ENCODE measurements at places on chromosomes 7 and 10.

- DNase-seq, result no peak
Measured at GRCh38 chr7:13822678-13823077, 166.8 kb downstream of the ETV1 start.

GRCh38 chr7:28847681-28848080, 110.4 kb downstream of the TRIL start:
- no peak for DNase-seq

DNA sequence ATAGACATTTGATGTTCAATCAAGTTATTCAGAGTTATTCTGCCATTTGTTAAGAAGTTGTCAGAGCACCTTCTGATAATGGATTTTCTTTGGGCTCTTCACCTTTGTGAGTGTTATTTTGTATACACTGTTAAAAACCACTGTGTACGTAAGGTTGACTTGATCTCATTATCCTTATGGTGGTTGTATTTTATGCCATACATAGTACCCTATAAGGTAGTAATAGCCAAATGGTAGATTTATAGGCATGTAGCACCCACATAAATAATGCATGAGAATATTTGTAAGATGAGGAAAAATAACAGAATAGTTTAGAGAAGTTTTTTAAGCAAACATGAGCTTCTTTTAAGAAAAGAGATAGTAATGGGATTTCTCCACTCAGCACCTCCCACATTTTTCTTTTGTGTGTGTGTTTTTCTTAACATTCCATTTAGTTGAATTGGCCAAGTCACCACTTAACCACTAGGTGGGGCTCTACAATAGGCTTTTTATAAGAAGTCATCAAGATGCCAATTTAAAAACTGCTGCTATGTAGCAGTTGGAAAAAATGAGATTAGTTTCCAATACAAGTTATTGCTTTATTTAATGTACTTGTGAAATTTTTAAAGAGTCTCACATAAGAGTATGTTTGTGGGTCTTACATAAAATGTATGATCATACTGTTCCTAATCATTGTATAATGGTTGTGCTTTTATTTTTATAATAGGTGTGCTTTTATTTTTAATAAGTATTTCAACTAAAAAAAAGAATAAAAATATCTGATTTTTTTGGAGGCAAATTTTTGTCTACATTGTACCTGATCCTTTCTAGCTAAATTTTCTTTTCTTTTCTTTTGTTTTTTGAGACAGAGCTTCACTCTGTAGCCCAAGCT, 41.1 kb upstream of the STMP1 start:
- no peak for DNase-seq

GRCh38 chr7:94049615-94050014, 45.5 kb upstream of the BET1 start:
- no peak for DNase-seq

DNA sequence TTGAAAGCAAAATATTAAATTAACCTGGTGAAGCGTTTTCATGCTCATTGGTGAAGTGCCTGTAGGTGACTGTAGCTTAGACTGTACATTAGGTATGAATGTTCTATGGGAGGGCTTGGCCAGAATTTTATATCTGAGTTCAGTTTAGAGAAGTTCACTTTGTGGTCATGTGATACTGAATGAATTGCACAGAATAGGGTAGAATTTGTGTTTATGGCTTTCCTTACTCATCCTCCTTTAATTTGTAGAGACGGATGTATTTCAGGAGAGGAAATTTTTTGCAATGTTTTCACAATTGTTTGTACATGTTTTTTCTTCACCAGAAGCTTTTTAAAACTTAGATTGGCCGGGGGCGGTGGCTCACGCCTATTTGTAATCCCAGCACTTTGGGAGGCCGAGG, 32.3 kb downstream of the REEP3 start:
- no peak for DNase-seq

- DNase-seq, result no peak
Measured at GRCh38 chr7:118087126-118087525, 96.8 kb upstream of the LSM8 start.

DNA sequence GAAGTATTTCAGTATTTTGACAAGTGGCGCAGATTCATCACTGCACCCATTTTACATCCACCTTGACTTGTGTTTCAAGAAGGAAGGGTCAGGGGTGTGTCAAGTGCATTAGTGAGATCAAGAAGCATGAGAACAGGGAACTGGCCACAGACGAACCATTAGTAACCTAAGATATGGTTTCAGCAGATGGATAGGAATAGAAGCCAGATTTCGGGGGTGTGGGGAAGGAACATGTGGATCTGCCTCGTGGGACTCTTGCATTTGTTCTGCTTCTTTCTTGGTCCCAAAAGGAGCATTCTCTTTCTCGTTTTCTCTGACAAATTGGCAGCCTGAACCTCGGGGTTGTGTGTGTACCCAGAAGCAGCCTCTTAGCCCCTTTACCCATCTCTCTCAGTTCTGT, 9.6 kb downstream of the DENND2A start:
- DNase-seq, result no peak

GRCh38 chr7:38512704-38513103, 118.5 kb downstream of the AMPH start:
- no peak for DNase-seq

- DNase-seq, result no peak
Measured at GRCh38 chr10:963655-964054, 24.6 kb upstream of the GTPBP4 start.

GRCh38 chr7:152882576-152883310, 123.2 kb downstream of the ACTR3B start:
- DNase-seq, result no peak

- DNase-seq, result no peak
Measured at GRCh38 chr10:113970641-113971040, 73.0 kb upstream of the ADRB1 start.

GRCh38 chr10:33810986-33811385, 476.5 kb upstream of the NRP1 start:
- DNase-seq, result no peak

GRCh38 chr7:1025743-1026581, 18.4 kb upstream of the GPR146 start:
- DNase-seq, result no peak

GRCh38 chr10:125248489-125248888, 88.1 kb upstream of the CTBP2 start:
- no peak for DNase-seq

DNA sequence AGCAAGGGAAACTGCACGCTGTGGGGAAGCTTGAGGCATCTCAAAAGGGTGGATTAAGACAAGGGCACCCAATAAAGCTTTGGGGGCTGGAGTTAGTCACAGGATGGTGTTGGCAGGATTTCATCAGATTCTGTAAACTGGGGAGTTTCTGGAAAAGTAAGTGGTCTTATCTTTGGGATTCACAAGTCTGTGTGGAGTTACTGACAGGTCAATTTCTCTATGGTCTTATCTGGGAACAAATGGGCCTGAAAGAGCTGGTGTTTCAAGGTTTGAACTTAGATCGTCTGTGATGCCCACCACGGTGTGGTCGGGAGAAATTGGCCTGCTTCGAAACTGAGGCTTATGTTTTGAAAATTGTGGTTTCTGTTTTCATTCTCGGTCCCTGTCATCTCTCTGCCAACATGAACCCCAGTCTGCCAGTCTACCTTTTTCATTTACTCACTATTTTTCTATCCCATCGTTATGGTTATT, 23.8 kb upstream of the AOAH start:
- no peak for DNase-seq

DNA sequence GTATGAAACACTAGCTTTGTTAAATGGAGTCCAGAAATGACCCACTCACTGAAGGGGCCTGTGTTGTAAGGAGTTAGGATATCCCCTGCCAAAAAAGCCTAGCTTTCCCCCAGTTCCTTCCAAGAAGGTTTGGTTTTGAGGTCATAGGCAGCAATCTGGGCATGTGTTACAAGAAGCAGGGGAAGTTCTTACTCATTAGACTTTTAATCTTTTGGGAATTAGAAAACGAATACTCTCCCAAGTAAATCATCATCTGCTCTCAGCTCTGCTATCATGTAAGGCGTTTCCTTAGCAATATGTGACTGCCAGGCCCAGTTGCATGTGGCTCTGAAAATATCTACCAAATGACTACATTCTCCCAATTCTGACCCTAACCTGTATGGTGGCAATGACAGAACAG, 3.7 kb downstream of the NOD1 start:
- no peak for DNase-seq

DNA sequence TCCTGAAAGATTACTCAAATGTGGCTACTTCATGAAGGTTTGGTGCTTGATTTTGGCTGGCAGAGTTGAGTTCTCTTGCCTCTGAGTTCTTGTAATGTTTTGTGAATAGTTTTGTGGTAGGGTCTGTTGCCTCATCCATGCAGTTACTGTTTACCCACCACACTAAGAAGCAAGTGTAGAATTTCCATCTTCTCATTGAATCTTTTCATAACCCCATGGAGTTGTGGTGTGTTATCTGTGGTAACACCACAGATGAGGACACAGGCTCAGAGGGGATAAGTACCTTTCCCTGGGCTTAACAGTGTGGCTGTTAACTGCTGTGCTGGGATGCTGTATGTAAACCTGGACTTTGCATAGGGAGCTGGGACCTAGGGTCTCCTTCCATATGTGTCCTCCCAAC, 186.3 kb downstream of the CAMK1D start:
- DNase-seq, result no peak

- DNase-seq, result no peak
Measured at GRCh38 chr10:124657806-124658205, 86.4 kb downstream of the FAM53B start.

DNA sequence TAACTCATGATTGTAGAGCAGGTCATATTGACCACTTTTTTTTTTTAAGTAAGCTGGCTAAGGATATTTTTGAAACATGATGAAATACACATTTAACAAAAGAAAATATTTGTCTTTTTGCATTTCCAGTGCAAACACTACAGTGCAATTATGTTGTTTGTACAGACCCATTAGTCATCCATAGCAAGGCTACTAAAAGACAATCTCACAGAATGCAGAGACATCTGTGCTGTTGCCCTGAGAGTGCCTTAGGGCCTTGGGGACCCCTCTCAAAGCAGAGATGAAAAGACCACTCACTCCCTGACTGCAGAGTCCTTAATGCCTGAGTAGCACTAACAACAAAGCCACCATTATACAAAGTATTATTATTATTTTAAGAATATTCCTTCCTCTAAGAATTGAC, 104.5 kb downstream of the NRCAM start:
- no peak for DNase-seq

GRCh38 chr7:3844540-3845151, 543.6 kb downstream of the SDK1 start:
- DNase-seq, result no peak

DNA sequence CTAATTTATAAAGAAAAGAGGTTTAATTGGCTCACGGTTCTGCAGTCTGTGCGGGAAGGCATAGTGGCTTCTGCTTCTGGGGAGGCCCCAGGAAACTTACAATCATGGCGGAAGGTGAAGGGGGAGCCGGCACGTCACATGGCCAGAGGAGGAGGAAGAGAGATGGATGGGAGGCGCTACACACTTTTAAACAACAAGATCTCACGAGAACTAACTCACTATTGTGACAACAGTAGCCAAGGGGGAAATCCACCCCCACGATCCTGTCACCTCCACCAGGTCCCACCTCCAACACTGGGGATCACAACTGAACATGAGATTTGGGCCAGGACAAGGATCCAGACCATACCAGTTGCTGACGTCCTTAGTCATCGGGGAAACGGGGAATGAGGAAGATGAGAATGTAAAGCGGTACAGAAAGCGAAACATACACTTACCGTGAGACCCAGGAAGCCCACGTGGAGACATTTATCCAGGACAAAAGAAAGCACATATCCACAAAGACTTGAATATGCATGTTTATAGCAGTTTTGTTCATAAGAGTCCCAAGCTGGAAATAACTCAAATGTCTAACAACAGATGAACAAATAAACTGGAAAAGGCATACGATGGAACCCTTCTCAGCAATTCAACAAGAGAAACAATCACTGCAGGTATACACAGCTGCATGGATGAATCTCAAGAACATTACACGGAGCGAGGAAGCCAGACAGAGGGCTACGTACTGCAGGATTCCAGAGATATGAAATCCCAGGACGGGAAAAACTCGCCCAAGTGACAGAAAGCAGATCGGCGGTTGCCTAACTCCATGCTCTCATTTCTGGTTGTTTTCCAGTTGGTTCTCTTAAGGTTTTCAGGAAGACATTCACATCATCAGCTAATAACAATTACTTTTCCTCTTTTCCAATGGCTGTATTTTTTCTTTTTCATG, 26.2 kb upstream of the INPP5A start:
- no peak for DNase-seq

DNA sequence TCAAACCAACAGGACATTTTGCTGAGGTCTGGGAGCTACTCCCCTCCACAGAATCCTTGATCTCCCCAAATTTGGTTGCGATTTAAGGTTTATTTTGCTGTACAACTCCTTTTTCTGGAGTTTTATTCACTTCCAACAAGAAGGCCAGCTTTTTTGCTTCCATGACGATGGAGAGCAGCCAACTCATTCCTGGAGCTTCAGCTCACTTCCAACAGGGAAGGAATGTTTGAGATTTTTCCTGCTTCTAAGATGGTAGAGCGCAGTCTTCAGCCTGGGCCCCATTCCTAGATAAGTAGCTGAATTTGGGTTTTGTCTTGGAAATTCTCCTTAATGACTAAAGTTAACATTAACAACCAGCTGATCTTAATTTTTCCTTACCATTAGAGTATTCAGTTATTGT, 30.9 kb upstream of the CREB3L2 start:
- DNase-seq, result no peak

GRCh38 chr7:1263391-1263951, 30.8 kb downstream of the UNCX start:
- no peak for DNase-seq

GRCh38 chr7:149281508-149282330, 19.7 kb downstream of the ZNF783 start:
- DNase-seq, result no peak

- no peak for DNase-seq
Measured at GRCh38 chr7:127654404-127655394, 2.7 kb downstream of the SND1 start.

DNA sequence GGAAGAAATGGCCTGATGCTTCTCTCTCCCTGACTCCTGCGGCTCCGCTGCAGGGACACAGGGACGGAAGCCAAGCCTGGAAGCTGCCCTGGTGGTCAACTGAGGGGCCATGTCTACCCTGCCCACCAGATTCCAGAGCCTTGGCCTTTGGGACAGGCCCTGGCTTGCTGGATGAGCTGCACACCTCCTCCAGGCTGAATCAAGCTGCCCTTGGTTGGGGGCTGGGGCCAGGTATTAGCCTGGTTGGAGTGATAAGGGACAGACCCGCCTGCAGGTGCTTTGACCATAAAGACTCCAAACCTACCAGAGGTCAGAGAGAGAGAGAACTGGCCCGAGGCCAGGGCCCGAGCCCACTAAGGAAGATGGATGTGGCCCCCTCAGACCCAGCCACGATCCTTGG, 30.1 kb downstream of the CRHR2 start:
- no peak for DNase-seq

GRCh38 chr7:2105917-2106316, 126.8 kb downstream of the MAD1L1 start:
- DNase-seq, result no peak

- DNase-seq, result no peak
Measured at GRCh38 chr7:128666200-128666599, 5.9 kb upstream of the GARIN1A start.
